Non-pigmented ciliary epithelial cell (primary cell): ENCODE measurements at places on chromosomes 7 and 10.

- DNase-seq = no peak
Measured at GRCh38 chr10:114024876-114025610, 18.6 kb upstream of the ADRB1 start.

DNA sequence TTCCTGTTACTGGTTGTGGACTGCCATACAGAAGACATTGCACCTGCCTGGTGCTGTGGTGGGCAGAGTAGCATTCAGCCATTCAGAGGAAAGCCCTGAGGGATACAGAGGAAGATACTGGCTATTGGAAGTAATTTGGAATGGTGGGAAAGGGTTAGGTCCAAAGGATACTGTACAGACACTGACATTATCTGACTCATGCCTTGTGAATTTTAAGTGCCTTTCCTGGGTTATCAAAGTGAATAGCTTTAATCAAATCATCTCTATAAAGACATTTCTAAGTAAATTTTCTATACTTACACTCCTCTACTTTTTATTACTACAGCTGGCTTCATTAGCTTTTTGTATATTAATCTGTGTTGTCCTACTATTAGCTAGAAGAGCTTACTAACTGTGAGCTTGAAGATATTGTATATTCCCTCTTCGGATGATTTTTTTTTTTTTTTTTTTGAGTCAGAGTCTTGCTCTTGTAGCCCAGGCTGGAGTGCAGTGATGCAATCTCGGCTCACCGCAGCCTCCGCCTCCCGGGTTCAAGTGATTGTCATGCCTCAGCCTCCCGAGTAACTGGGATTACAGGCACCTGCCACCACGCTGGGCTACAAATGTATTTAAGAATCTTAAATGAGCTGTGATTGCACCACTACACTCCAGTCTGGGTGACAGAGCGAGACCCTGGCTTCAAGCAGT is 186.5 kb downstream of the ADK start:
- DNase-seq = no peak

DNA sequence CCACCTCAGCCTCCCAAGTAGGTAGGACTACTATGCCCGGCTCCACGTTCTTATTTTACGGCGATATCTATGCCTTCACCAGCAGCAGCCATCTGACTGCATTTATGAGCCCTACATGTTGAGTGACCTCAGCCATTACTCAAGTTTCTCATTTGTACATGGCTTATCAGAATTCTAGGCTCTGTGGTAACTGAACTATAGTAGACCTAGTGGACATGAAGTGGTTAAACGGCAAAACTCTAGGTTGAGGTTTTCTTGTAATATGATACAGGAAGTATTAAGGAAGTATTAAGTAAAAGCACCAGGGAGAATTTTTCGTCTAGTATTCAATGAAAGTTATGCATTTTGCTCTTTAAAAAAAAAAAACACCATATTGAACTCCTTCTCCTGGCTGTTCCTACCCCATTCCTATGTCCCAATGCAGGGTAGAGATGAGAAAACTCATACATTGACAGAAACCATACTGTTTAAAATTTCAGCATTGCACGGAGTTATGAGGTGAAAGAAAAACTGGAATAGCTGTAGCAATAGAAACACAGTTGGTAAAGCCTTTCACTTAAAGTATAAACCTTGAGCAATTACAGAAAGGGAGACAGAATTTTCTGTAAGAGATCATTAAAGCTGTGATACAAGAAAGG is 39.8 kb upstream of the EPC1 start:
- DNase-seq = peak; percentile 11

- no peak for DNase-seq
Measured at GRCh38 chr7:65955718-65956117, 26.3 kb downstream of the GUSB start.

- no peak for DNase-seq
Measured at GRCh38 chr7:71186535-71187057, 54.7 kb downstream of the GALNT17 start.

- no peak for DNase-seq
Measured at GRCh38 chr7:145478541-145478940, 638.1 kb upstream of the CNTNAP2 start.

GRCh38 chr10:89342206-89342958 is 14.6 kb downstream of the IFIT3 start:
- DNase-seq = peak; percentile 55

DNA sequence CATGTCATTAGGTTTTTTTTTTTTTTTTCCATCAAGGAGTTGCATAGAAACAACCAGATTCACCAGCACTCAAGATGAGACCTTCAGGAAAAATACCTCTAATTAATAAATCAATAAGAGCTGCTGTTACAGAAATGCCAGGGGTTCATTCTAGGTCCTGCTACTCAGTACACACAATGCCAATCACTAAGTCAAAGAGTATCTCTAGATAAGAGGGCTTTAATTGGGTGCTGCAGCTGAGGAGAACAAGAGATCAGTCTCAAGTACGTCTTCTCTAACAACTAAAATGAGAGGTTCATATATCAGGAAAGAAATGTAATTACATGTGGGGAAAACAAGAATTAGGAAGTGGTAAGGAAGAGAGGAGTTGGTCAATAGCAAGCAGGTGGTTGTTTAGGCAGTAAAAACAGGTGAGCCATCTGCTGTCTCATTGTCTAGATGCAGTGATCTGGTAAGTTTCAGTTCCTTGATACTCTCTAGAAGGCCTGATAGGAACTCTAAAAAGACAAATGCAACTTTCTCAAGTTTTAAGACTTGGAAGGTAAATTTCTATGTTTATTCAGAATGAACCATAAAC is 272.9 kb upstream of the ZWINT start:
- DNase-seq = no peak

DNA sequence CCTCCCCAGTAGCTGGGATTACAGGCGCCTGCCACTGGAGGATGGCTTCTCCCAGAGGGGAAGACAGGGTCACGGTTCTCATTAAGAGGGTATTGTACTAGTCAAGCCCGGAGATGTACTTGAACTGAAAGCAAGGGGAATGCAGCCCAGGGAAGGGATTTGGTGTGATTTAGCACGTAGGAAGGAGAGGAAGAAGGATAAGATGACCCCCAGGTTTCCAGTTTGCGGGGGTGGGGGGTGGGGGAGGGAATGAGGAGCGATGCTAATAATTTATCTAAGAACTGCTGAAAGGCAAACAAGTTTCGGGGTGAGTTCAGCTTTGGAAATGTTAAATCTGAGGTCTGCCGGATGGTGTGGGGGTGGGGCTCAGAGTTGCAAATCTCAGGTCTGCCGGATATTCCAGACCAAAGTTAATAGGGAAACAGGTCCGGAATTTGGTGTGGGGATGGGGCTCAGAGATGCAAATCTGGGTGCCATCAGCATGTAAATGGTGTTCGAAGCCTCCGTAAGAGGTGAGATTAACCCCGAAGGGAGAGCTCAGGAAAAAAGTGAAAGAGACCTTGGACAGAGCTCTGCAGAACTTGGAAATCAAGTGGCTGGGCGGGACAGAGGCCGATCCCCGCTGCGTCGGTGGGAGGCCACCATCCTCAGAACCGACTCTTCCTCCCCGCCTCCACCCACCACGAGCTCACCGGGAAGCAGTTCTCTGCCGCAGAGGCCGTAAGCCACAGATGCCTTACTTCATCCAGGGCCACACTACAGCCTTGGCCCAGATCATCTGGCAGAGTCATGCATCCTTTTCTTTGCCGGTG is 1.6 kb upstream of the SEPHS1 start:
- no peak for DNase-seq

- DNase-seq = no peak
Measured at GRCh38 chr7:22542669-22543068, 42.7 kb upstream of the STEAP1B start.

DNA sequence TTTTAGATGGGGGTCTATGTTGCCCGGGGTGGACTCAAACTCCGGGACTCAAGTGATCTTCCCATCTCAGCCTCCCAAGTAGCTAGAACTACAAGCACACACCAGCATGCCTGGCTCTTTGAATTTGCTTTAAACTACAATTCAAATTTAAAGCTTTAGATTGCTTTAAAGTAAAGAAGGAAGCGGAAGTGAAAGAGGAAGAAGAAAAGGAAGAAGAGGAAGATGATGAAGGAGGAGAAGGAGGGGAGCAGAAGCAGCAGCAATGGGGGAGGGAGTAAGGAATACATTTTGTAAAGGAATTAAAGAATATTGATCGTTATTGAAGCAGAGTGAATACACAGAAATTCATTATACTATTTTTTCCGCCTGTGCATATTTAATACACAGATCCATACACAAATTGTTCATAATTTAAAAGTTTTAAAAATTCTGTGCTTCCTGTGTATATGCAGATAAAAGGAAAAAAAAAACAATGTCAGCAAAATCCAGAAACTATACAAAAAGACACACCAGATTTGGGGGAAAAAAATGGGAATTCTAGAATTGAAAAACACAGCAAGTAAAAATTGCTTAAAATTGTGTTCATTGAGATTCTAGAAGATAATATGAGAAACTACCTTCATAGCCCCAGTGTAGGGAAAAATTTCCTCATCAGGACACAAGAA is 60.8 kb upstream of the KCNMA1 start:
- DNase-seq = no peak

GRCh38 chr10:70914316-70914864 is 26.0 kb upstream of the PCBD1 start:
- no peak for DNase-seq

DNA sequence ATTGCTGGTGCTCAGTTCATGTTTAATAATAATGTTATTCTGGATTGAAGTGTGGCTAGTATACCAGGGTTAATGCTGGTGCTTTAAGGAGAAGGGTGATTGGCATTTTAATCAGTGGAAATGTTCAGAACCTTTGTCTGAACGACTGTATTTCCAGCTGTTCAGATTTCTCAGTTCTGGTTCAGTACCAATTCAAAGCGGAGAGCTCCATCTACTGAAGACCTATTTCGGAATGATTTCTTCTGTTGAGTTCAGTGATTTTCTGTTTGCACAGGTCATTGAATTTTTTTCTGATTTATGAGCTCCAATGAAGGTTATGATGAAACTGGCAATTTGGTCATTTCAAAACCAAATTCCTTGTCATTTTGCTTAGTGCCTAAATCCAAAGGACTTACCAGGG is 160.1 kb downstream of the EXOC4 start:
- DNase-seq = no peak

- DNase-seq = no peak
Measured at GRCh38 chr7:3164380-3164792, 120.7 kb upstream of the CARD11 start.

GRCh38 chr10:11272915-11273389 is 255.3 kb downstream of the CELF2 start:
- no peak for DNase-seq
